SIG-M5 (cell line): ENCODE measurements at places on chromosomes 3 and 15.

DNA sequence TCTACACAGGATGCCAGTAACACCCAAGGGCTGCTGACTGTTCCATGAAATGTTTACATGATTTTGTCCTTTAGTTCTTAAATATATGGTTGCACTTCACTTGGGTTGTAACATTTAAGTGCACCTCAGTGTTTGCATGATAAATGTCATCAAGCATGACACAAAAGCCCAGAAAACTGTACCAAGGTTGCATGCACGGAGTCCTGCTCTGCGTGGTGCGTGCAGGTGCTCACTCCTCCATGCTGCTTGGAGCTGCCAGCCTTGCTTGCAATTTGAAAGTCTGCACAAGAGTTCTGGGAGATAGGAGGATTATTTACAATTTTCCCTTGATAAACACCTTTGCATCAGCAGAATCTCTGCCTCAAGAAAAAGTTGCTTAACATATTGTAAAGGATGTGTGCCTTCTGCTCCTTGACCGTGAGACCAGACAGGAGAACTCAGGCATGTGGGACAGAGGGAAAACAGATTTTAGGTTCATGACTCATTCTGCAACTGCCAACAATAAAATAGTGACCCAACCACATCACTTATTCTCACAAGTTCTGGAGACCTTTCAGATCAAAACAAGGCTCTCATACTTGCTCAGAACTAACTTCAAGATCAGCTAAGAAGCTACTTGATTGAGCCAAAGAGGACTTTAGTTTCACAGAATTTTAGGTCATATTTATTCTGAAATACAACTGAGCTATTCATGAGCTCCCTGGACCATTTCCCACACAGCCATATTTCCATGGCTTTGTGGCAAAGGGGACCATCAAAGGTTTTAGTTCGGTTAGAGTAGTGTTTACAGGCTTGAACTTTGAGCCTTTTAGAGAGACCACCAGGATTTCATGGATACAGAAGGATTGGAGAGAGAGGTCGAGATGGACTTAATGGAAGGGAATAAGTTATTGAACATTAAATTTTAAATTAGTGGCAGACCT is 128.4 kb upstream of the ZBED2 start:
- DNase-seq, result no peak

GRCh38 chr15:97994236-97994635 is 33.7 kb downstream of the ARRDC4 start:
- no peak for DNase-seq

- DNase-seq, result no peak
These were observed 646.6 kb downstream of the TUSC7 start for GRCh38 chr3:117356091-117356705.

DNA sequence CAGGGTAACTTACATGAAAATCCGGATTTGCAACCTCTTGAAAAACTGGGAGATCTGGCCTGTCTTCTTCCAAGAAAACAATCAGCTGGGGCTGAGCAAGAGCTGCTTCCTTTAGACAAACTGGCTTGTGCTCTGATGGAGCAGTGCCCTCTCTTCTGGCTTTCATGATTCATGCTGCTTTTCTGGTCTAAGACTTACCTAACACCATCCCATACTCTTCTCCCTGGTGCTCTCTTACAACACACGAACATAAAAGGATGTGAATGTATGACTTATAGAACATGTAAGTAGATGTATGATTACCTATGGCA is 9.9 kb downstream of the TJP1 start:
- DNase-seq, result no peak

DNA sequence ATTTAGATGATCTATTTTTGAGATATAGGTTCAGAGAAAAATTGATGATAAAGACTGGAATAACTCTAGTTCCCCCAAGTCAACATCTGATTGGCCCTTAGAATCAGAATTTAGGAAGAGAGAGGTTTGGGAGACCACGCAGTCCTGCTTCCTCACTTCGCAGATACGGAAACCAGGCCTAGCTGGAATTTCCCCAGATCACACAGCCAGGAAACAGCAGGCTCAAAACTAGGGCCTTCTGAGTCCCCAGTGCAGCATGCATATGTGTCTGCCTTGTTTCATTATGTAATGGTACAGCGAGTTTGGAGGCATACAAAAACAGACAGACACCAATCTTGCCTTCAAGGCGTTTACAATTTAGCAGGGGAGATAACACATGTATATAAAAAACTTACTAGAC is 177.1 kb upstream of the ICE2 start:
- no peak for DNase-seq

- DNase-seq, result no peak
These were observed 29.9 kb downstream of the TIGIT start for GRCh38 chr3:114323546-114324254.

DNA sequence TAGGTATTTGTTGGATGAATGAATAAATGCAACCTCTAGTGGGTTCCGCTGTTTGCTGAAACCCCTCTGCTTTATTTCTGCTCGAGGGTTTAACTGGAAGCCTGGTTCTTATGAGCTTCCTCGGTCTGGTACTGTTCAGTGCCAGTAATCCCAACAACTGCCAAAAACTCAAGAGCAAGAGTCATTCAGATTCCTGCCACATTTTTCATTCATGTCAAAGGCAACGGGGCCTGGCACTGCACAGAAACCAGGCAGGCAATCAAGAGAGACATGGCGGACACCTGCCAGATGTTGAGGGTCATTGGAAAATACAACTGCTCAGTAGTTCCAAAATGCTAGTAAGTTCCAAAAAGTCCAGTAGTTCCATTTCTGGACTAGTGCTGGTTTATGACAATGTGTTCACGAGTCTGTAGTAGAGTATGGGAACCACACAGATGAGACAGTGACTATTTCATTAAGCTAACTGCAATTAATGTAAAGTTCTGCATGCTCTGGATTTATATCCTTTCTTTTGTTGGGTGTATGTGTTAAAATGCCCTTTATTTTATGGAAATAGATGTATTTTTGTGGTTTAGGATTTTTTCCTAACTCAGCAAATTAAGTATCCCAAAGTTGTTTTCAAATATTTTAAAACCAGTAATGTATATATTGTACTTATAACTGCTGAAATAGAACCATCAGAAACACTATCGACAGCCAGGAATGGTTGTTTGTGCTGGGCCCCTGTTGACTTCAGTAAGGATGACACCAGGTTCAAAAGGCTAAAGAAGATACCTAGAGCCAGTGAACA is 22.7 kb upstream of the TMEM41A start:
- DNase-seq, result no peak

DNA sequence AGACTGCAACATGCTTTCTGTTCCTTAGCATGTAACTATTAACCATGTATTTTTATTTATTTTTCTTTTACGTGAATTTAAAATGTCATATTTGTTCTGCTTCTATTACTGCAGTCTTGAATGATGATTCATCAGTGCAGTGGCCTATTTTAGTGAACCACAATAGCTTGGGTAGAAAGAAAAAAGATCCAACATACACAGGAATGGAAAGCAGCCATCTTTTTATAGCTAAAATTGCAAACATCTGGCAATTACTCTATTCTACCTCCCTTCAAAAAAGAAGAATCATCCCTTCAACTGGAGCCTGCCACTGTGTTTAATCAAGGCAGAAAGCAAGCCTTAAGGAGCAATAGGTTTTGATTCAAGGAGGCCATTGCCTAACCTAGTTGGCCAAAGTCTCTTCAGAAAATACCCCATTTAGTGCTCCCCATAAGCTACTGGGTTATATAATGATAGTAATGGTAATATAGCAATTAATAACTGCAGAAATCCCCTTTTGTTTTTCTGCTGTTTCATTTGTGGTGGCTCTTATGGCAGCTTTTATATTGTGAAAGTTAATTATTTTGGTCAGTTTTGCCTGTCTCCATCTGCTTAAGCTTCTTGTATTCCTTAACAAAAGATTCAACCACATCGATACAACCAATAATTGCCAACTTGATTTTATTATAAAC is 267.3 kb downstream of the LPP start:
- no peak for DNase-seq

DNA sequence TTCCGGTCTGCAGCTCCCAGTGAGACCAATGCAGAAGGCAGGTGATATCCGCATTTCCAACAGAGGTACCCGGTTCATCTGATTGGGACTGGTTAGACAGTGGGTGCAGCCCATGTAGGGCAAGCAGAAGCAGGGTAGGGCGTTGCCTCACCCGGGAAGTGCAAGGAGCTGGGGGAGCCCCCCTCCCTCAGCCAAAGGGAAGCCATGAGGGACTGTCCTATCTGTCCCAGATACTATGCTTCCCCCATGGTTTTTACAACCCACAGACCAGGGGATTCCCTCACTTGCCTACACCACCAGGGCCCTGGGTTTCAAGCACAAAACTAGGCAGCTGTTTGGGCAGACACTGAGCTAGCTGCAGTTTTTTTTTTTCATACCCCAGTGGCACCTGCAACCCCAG is 71.8 kb downstream of the CPNE4 start:
- DNase-seq, result no peak

GRCh38 chr3:81695302-81695701 is 66.1 kb downstream of the GBE1 start:
- no peak for DNase-seq

DNA sequence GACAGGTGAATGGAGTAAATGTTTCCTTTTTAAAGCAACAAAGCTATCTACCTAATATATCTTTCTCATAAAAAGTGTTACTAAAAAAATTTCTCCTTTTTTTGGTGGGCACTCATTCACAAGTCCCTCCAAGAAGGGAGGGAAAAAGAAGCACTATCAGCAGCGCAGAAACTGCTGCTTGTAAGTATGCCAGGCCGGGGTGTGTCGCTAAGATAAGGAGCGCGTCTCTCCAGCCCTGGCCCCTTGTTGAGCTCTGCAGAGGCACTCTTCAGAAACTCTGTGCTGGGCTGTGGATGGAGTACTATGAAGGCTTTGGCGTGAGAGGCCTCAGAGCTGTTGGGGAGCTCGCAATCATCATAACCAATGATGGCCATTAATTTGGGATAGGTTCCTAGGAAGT is 49.1 kb downstream of the ZDHHC3 start:
- no peak for DNase-seq

DNA sequence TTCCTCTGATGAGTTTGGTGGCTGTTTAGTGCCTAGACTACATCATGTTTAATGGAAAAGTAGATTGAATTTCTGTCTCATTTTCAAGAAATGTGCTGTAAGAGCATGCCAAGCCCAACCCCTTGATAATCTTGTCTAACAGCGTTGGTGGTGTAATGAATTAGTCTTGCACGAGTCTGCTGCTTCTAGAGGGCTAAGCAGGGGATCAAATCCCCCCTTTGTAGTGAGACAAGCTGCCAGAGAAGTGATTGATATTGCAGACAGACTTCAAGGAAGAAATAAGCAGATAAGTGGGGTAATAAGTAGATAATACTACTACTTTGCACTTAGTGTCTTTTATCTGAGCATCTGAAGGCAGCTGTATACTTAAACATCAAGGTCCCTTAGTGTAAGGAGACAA is 141.4 kb downstream of the TP63 start:
- no peak for DNase-seq

GRCh38 chr3:146598535-146598934 is 6.6 kb downstream of the PLSCR5 start:
- no peak for DNase-seq

GRCh38 chr3:128425846-128426127 is 40.9 kb downstream of the DNAJB8 start:
- DNase-seq, result no peak

DNA sequence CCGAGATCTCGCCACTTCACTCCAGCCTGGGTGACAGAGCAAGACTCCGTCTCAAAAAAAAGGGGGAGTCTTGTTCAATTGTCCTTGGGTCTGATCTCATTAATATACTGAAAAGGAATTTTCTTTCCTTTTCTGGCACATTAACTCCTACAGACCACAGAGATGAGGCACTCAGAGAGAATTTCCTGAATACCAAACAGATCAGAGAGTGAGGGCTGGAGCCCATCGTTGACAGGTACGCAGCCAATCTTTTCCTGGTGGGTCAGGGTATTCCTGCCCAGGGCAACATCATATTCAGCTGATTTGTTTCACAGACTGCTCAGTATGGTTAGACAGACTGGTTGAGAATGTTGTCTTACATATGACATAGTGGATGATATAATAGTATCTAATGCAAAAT is 82.8 kb upstream of the TNFSF10 start:
- DNase-seq, result no peak

GRCh38 chr3:71016178-71016845 is 567.2 kb downstream of the FOXP1 start:
- DNase-seq, result no peak

DNA sequence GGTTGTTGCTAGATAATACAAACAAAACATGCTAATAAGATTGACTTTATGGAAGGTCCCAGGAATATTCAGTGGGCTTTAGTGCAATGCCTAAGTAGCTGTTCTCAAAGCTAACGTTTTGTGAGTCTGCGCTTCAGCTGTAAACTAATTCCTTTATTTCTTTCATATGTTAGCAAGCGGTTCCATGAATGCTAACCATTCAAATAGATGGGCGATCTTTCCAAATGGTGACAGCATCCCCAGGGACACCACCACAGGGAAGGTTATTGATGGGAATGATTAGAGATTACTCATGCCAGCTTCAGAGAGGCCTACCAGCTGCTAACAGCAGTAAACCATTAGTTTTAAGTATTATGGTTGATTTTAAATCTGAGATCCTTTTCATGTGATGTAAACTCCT is 405.7 kb upstream of the MCTP2 start:
- DNase-seq, result no peak

GRCh38 chr3:39130693-39131265 is 22.6 kb downstream of the CSRNP1 start:
- no peak for DNase-seq

- DNase-seq, result no peak
These were observed 150.6 kb downstream of the KCNMB2 start for GRCh38 chr3:178686826-178687225.

GRCh38 chr15:94053626-94054025 is 177.7 kb upstream of the MCTP2 start:
- no peak for DNase-seq

DNA sequence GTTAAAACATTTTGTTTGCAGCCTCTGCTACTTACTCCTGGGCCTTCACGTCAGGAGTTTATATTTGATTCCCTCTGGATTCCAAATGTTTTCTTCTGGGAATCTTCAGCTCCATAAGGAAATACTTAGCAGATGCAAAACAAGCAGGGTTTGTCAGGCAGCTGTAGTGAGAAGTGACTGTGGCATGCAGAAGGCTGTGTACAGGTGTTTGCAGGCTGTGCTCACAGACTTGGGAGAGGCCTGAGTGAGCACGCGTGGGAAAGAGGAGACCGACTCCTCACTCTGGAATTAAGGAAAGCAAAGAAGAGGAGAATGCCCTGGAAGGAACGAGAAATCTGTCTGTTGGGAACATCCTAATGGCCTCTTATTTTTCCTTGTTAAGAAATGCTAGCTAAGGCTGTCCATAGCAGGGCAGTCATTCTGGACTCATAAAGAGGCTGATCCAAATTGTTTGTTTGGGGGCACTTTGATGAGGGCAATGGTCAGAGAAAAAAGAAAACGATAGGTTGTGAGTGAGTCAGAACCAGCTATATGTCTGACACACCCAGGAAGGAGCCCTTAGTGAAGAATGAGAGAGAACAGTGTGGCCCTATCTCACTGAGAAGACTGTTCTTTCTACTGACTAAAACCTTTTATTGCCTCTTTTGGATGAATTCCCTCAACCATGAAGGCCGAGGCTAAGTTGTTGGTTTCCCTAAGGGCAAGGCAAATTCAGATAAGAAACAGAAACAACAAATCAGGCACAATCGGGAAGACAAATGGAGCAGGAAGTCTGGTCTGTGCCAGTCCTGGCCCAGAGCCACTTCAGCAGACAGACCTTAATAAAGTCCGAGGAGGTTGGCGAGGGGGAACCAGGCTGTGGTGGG is 82.6 kb downstream of the TGFBR2 start:
- no peak for DNase-seq

- DNase-seq, result no peak
These were observed 1003.9 kb upstream of the NR2F2 start for GRCh38 chr15:95326431-95327182.
